HFFc6 (cell line): ENCODE measurements at places on chromosomes 12 and 14. TPM values are rescaled to one million over a fixed set of nuclear protein-coding genes. Genes with fewer than 3 reads are reported as not detected.

- no peak for DNase-seq
Observed at GRCh38 chr12:117408161-117408791, 46.9 kb upstream of the NOS1 start.

Gene BMP4
- total RNA-seq, result 4.6 and 16.0 TPM in 2 replicates

Gene L2HGDH
- total RNA-seq, result 3.5 and 3.7 TPM in 2 replicates

Gene RNF212B
- total RNA-seq, result not detected in 3 replicates
